ENCODE measurements at places on chromosomes 11 and 22.

- no peak for DNase-seq
Observed at GRCh38 chr11:103929170-103929903, 107.1 kb upstream of the DDI1 start.

DNA sequence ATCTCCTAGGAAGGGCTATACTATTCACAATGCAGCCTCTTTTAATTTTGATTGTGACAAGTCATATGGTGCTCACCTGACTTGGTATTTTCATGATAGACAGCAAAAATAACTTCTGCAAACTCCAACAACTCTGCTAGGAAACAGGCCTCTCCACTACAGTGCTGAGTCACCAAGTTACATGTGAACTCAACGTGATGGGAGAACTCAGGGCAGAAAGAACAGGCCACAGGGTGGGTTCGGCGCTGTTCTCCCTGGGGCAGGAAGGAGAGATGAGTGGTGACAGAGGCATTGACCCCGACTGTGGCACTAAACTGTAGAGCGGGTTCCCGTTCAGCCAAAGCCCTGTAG, 76.6 kb upstream of the UCP3 start:
- no peak for DNase-seq

DNA sequence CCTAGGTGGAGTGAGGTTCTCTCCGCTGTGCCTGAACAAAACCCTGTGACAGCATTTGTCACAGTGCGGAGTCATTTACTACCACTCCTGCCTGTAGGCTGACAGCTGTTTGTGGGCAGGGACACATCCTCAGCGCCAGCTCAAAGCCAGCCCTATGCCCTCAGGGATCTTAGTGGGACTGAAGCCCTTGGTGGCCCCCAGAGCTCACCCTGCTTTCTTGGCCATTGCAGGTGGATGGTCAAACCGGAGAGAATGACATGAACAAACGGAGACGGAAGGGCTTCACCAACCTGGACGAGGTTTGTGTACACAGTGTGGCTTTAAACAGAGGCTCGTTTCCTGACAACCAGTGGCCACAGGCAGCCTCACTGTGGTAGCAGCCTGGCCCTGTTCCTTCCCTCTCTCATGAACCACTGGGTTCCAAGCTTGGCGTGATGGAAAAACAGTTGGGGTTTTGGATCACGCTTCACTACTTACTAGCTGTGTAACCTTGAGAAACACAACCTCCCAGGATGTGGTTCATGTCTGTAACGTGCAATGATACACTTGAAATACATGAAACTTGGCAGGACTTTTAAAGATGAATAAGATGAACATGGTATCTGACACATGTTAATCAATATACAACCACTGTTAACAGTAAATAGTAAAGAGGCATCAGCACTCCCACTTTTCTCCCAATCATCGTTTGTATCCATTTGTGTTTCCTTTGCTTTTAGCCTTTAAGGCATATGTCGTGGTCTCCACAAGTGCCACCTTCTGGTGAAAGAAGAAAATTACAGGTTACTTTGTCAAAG, 125.8 kb downstream of the MICAL2 start:
- DNase-seq = no peak

DNA sequence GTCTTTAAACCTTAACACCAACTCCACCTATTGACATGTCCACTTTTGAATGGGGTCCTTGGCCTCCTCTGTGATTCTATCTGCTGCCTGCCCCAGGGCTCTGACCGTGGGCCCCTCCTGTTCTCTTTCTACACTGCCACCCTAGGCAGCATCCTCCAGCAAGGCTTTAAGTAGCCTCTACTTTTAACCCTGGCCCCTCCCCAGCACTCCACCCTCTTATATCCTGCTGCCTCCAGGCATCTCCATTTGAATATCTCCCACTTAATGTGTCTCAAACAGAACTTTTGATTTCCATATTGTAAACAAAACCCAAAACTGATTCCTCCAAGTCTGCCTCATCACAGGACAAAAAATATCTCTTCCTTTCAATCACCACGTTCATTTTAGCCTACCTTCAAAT, 90.5 kb upstream of the ARHGAP32 start:
- DNase-seq = no peak

All from SJSA1 (cell line).